ENCODE measurements at places on chromosomes 6 and 20. TPM values are rescaled to one million over a fixed set of nuclear protein-coding genes. Genes with fewer than 3 reads are reported as not detected.

DNA sequence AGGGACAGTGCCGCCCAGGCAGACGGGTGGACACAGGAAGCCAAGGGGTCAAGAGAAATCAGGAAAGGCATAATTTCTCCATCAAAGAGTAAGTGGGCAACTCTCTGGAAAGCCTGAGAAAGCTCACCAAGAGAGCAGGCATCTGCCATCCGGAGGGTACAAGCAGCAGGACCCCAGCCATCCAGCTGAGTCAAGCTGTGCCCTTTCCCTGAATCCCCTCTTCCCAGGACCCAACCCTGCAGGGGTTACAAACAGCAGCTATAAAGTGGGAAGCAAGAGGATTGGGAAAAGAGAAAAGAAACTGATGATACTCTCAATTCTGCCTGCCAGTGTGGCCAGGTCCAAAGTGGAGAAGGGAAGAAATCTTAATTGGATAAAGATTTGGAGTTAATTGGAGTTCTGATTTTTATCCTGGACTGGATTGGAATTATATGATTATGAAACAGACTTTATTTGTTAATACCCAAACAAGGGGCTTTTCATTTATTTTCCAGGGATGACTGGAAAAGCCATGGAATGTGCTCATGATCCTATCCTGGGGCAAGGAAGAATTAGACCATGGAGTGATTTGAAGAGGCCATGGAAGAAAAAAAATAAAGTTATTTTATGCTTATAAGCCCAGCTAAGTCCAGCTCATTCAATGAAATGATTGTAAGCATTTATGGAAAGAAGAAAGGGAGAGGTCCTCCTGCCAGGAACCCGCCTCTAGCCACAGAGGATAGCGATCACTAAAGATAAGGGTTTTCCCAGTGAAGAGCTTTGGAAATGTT is 34.9 kb downstream of the NHLRC1 start:
- no peaks in the 10 kb centered on the region for H3K4me1 ChIP-seq
- no peak overlapping the region for H3K27ac ChIP-seq
- no peaks in the 10 kb centered on the region for H3K36me3 ChIP-seq
- no peak overlapping the region for H3K4me3 ChIP-seq
- no peak for DNase-seq

- H3K4me1 ChIP-seq: no peaks in the 10 kb centered on the region
- no peak overlapping the region for H3K4me3 ChIP-seq
- no peaks in the 10 kb centered on the region for H3K27me3 ChIP-seq
- DNase-seq: no peak
These were observed 6.3 kb downstream of the GABRR2 start for GRCh38 chr6:89308525-89309395.

DNA sequence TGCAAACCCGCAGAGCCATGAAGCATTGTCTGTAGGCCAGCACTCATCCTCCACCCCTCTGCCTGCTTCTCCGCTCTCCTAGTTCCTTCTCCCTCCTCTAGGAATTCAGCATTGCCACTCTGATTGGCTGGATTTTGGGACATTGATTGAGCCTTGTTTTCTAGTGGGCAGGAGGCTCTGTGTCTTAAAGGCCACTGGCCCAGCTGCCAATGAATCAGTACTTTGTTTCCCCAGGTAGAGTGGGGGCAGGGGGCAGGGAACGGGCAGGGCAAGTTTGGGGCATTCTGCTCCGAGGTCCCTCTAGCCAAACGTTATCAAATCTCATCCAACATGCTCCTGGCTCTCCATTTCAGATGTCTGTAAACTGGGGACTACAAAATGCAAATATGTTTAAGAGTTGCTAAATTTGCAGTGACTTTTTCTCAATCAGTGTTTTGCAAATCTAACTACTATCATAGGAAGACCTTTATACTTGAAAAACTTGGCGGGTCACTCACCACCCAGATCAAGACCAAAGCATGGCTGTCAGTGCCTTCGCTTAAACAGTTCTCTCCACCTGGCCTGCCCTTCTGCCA is 10.4 kb upstream of the BPI start:
- peak overlapping the region; percentile 62 for H3K27ac ChIP-seq
- no peaks in the 10 kb centered on the region for H3K36me3 ChIP-seq
- H3K4me3 ChIP-seq: no peak overlapping the region
- H3K4me1 ChIP-seq: no peaks in the 10 kb centered on the region
- peak; percentile 66 for DNase-seq

DNA sequence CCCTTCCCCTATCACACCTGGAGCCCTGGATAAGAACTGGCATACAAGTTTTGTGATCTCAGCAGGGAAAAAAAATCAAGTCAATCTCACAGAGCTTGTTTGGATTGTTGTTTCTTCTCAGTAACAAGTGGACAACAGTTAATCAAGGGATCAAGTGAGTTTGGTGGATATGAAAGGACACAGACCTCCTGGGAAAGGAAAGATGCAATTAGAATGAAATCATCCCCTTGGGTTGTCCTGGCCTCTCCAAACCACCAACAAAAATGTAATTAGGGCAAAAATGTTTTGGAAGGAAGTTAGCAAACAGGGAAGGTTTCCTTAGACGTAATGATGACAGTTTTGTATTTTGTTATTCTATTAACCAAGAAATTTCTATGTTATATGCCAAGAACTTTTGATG is 99.1 kb upstream of the PRDM1 start:
- no peak overlapping the region for H3K4me3 ChIP-seq
- no peak overlapping the region for H3K27ac ChIP-seq
- DNase-seq: no peak
- H3K36me3 ChIP-seq: no peaks in the 10 kb centered on the region
- peaks cover 3% of the 10 kb centered on the region for H3K4me1 ChIP-seq

GRCh38 chr6:116229287-116229913 is 24.5 kb downstream of the TSPYL4 start:
- no peak overlapping the region for H3K4me3 ChIP-seq
- H3K27ac ChIP-seq: no peak overlapping the region
- DNase-seq: peak; percentile 98
- H3K4me1 ChIP-seq: no peaks in the 10 kb centered on the region
- no peaks in the 10 kb centered on the region for H3K27me3 ChIP-seq

GRCh38 chr6:152821525-152821924 is 70.9 kb downstream of the VIP start:
- peak; percentile 52 for DNase-seq
- no peaks in the 10 kb centered on the region for H3K36me3 ChIP-seq
- no peak overlapping the region for H3K4me3 ChIP-seq
- no peaks in the 10 kb centered on the region for H3K27me3 ChIP-seq
- H3K4me1 ChIP-seq: no peaks in the 10 kb centered on the region

GRCh38 chr20:40532103-40532502 is 156.9 kb downstream of the MAFB start:
- no peaks in the 10 kb centered on the region for H3K36me3 ChIP-seq
- no peak overlapping the region for H3K4me3 ChIP-seq
- no peak overlapping the region for H3K27ac ChIP-seq
- peak; percentile 82 for DNase-seq

GRCh38 chr6:16412171-16412570 is 173.8 kb downstream of the GMPR start:
- H3K4me1 ChIP-seq: peaks cover 2% of the 10 kb centered on the region
- H3K4me3 ChIP-seq: no peak overlapping the region
- H3K36me3 ChIP-seq: no peaks in the 10 kb centered on the region

GRCh38 chr20:32362901-32363364 is 4.8 kb downstream of the ASXL1 start:
- H3K27me3 ChIP-seq: no peaks in the 10 kb centered on the region
- H3K4me1 ChIP-seq: no peaks in the 10 kb centered on the region
- peaks cover 13% of the 10 kb centered on the region for H3K36me3 ChIP-seq

- no peak overlapping the region for H3K4me3 ChIP-seq
- H3K27ac ChIP-seq: no peak overlapping the region
- no peaks in the 10 kb centered on the region for H3K27me3 ChIP-seq
- no peaks in the 10 kb centered on the region for H3K4me1 ChIP-seq
- no peak for DNase-seq
These were observed 4.2 kb downstream of the UBE2J1 start for GRCh38 chr6:89348372-89348771.

GRCh38 chr6:82056567-82056966 is 191.0 kb downstream of the IBTK start:
- H3K36me3 ChIP-seq: no peaks in the 10 kb centered on the region
- H3K4me3 ChIP-seq: no peak overlapping the region
- no peak for DNase-seq
- no peaks in the 10 kb centered on the region for H3K27me3 ChIP-seq

- no peaks in the 10 kb centered on the region for H3K4me1 ChIP-seq
- H3K27ac ChIP-seq: no peak overlapping the region
- DNase-seq: peak; percentile 28
- peaks cover 8% of the 10 kb centered on the region for H3K27me3 ChIP-seq
- H3K36me3 ChIP-seq: no peaks in the 10 kb centered on the region
These were observed 3.5 kb downstream of the RNASET2 start for GRCh38 chr6:166952567-166953486.

GRCh38 chr6:29935273-29935955 is 6.9 kb upstream of the HLA-A start:
- H3K4me1 ChIP-seq: no peaks in the 10 kb centered on the region
- H3K27ac ChIP-seq: no peak overlapping the region
- H3K36me3 ChIP-seq: no peaks in the 10 kb centered on the region
- H3K27me3 ChIP-seq: no peaks in the 10 kb centered on the region

- H3K36me3 ChIP-seq: peaks cover 35% of the 10 kb centered on the region
- peak overlapping the region; percentile 66 for H3K27ac ChIP-seq
- no peaks in the 10 kb centered on the region for H3K27me3 ChIP-seq
- H3K4me3 ChIP-seq: peak overlapping the region; percentile 16
- peaks cover 12% of the 10 kb centered on the region for H3K4me1 ChIP-seq
- peak; percentile 94 for DNase-seq
These were observed 59.2 kb downstream of the TRAM2 start for GRCh38 chr6:52517502-52518278.

DNA sequence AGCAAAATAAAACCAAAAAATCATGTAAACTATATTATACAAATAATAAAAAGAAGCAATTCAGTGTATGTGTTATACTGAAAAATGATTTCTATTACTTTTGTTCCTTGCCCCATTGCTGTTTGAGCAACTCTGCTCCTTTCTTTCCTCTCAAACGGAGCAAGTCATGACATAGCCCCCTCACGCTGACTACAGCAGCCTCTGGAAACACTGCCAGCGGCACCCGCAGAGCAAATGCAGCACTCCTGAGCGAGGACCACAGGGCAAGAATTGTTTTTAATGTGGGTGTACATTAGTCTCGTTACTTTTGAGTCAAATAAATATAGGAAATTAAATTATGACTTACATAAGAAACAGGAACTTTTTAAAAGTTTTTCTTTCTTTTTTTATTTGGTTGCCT is 350.1 kb upstream of the HSF2 start:
- H3K27ac ChIP-seq: no peak overlapping the region
- peak; percentile 56 for DNase-seq
- no peaks in the 10 kb centered on the region for H3K27me3 ChIP-seq
- H3K4me3 ChIP-seq: no peak overlapping the region
- no peaks in the 10 kb centered on the region for H3K36me3 ChIP-seq
- no peaks in the 10 kb centered on the region for H3K4me1 ChIP-seq

- no peaks in the 10 kb centered on the region for H3K27me3 ChIP-seq
- DNase-seq: no peak
- H3K36me3 ChIP-seq: no peaks in the 10 kb centered on the region
These were observed 23.6 kb upstream of the THEMIS start for GRCh38 chr6:127924440-127924839.

DNA sequence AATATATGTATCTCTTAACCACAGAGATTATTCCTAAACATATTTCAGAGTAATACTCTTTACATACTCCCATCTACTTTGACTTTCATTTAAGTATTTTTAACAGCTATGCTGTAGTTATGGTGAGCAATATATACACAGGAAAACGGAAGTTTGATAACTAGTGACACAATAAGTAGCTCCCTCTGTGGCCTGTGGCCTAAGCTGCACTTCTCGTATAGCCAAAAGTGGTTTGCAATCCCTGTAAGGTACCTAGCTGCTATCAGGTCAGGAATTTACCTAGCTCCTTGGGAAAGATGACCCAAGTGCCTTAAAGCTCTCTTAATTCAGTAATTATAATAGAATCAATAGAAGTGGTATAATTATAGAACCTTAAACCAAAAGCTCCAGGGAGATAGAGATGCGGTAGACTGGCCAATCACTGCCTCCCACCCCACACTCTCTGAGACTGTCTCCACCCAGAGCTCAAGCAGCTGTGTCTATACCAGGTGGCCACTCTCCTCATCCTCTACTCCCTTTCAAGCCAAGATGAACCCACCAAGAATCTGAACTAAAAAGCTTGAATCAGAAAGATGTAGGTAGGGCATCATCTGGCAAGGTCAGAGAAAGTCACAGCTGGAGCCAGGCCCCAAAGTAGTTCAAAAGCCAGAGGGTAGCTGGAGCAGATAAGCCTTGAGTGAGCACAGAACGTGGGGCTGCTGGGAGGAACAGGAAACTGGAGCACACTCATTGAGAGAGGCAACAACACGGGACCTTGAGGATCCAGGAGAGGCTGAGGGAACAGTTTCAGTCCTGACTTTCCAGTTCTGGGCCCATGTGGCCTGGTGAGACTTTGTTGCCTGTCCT is 84.9 kb upstream of the ASF1A start:
- H3K27ac ChIP-seq: no peak overlapping the region
- H3K4me1 ChIP-seq: no peaks in the 10 kb centered on the region
- no peak for DNase-seq
- H3K4me3 ChIP-seq: no peak overlapping the region
- peaks cover 5% of the 10 kb centered on the region for H3K36me3 ChIP-seq

- H3K4me3 ChIP-seq: no peak overlapping the region
- H3K27ac ChIP-seq: no peak overlapping the region
These were observed 515.7 kb upstream of the BTBD3 start for GRCh38 chr20:11401988-11402387.

- no peaks in the 10 kb centered on the region for H3K36me3 ChIP-seq
- DNase-seq: peak; percentile 51
- no peaks in the 10 kb centered on the region for H3K27me3 ChIP-seq
These were observed 44.5 kb upstream of the EZR start for GRCh38 chr6:158863646-158864045.

GRCh38 chr6:95784869-95785268 is 207.5 kb downstream of the MANEA start:
- peaks cover under 1% of the 10 kb centered on the region for H3K4me1 ChIP-seq
- H3K27me3 ChIP-seq: no peaks in the 10 kb centered on the region
- no peak overlapping the region for H3K27ac ChIP-seq

DNA sequence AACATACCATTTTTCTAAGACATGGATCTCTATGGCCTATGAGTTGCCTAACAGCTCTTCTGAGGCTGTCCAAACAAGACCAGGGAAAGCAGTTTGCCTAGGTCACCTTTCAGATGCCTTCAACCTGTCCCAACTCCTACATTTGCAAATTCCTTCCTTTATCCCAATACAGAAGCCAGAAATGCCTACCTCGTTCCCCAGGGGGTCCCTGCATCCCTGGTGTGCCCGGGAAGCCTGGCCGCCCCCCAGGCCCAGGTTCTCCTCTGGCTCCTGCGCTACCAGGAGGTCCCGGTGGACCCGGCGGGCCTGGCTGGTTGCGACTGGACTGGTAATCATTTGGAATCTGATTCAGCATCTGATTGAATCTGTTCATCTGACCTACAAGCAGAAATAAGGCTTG is 115.9 kb downstream of the COL12A1 start:
- H3K27ac ChIP-seq: no peak overlapping the region
- no peaks in the 10 kb centered on the region for H3K27me3 ChIP-seq
- no peak overlapping the region for H3K4me3 ChIP-seq
- H3K4me1 ChIP-seq: peaks cover 7% of the 10 kb centered on the region

The MAFB gene
- total RNA-seq: 3.7 TPM

The TOMM6 gene
- total RNA-seq: 215 TPM

The NRSN1 gene
- total RNA-seq: not detected

The CGA gene
- total RNA-seq: not detected

The GCNT2 gene
- total RNA-seq: 23.3 TPM

The TULP4 gene
- total RNA-seq: 103 TPM

The NHSL1 gene
- 17.5 TPM for total RNA-seq

The BNIP5 gene
- total RNA-seq: not detected

The SYNE1 gene
- 8.8 TPM for total RNA-seq

The OXT gene
- not detected for total RNA-seq

The CYP21A2 gene
- total RNA-seq: 0.35 TPM

The NRN1 gene
- 0.68 TPM for total RNA-seq

The EPB41L2 gene
- total RNA-seq: 144 TPM

The NOX3 gene
- total RNA-seq: not detected
